ENCODE measurements at places on chromosomes 3 and 15.

- DNase-seq: no peak
These were observed 87.1 kb downstream of the WNT7A start for GRCh38 chr3:13792512-13793371.

- DNase-seq: no peak
These were observed 22.9 kb downstream of the SMAD6 start for GRCh38 chr15:66724732-66725463.

DNA sequence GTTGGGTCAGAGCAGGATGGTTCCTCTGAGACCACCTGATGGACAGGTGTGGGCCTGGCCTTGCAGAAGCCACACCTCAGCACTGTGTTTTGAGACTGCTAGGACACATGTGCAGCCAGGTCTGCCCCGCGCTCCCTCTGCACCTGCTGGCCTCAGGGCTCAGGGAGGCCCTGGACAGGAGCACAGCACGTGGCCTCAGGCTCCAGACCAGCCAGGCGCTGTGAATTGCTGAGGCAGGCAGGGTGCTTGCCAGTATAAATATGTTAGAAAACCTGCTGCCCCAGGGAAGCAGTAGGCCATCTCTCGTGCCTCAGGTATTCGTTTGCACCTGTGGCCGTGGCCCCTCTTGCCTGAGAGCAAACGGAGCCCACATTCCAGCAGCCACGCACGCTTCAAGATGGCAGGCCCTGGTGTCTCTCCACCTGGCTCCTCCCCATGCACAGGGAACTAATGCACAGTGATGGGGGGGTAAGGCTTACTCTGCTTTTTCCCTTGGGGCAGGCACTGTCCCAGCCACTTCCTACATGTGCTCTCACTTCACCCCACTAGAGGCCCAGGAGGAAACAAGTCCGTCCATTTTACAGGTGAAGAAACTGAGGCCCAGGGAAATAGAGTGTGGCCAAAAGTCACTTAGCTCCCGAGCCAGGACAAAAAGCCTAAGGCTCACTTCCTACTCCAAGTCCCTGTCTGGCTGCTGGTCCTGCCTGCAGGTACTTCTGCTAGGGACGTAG lies 20.4 kb downstream of the SEC61A1 start:
- no peak for DNase-seq

- no peak for DNase-seq
These were observed 1.4 kb downstream of the GPR149 start for GRCh38 chr3:154428286-154429206.

DNA sequence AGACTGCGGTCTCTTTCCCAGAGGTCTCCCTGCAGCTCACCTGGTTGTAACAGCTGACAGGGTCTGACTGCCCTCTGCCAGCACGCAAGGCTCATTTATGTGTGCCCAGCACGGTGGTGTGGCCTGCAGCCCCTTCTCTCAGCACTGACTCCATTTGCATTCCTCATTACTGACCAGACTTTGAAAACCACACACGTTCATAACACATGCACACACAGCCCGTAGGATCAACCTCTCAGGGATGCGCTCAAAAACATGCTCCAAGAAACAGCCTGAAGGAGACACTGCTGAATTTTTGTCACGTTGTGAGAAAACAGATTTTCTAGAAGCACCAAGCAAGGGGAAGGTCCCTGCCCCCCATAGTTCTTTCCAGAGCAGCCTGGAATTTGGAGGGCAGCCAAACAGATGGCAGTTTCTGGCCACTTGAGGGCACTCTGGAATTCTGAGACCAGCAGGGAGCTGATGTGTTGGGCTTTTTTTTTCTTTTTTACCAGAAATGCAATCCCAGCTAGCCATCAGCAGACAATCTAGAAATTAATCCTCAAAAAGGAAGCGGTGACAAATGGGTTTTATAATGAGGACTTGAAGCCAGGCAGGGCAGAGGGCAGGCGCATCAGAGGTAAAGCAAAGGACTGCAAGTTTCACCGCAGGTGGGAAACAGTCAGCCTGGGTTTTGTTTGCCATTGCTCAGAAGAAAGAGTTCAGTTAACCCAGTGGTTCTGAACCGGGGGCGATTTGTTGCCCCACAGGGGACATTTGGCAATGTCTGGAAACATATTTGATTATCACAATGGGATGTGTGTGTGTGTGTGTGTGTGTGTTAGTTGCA lies 170.5 kb upstream of the PROK2 start:
- peak; percentile 75 for DNase-seq

DNA sequence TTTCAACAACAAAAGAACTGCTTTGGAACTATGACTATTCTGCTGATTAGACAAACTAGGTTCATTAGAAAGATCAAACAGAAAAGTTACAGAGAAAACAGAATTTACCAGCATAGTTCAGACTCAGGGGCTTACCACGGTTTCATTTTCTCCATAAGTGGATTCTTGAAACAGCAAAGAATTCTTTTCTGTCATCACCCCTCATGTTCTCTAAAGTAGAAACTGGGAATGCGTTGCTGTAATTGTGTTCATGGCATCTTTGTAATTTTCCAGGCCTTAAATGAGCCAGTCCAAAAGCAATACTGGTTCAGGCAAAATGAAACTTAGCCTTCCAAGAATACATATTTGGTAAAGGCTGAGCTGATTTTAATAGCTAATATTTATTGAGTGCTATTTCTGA lies 287.8 kb downstream of the CHL1 start:
- DNase-seq: no peak

GRCh38 chr3:160331127-160331937 lies 67.7 kb downstream of the IFT80 start:
- no peak for DNase-seq

DNA sequence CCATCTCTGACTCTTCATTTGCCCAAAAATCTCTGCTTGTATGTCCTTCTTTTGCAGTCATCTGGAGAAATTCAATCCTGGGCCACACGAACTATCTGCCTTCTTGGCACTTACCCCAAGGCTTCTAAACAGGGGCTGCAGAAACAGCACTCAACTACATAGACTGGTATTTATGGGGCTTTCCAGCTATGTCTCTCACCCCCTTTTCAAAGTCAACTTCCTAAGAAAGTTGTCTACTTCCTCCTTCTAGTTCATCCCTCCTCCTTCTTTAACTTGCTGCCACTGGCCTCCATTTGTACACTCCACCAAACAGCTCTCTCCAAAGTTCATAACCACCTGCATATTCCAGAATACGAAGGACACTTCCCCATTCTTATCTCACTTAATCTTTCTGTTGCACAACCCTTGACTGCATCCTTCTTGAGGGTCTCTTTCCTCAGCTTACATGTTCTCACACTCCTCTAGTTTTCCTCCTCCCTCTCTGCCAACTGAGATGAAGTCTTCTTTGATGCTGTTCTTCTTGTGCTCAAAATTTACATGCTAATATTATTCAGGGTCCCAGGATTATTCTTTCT lies 55.2 kb downstream of the PLD1 start:
- no peak for DNase-seq

- DNase-seq: no peak
These were observed 67.4 kb downstream of the IMPG2 start for GRCh38 chr3:101252945-101253344.

DNA sequence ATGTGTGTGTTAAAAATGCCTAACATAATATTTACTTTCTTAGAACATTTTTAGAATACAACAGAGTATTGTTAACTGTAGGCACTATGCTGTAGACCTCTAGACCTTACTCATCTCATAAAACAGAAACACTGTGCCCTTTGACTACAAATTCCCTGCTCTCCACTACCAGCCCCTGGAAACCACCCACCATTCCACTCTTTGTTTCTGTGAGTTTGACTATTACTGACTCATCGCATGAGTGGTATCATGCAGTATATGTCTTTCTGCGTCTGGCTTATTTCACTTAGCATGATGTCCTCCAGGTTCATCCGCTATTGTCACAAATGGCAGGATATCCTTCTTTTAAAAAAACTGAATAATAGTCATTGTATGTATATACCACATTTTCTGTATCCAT lies 216.7 kb upstream of the CFAP20DC start:
- DNase-seq: no peak

DNA sequence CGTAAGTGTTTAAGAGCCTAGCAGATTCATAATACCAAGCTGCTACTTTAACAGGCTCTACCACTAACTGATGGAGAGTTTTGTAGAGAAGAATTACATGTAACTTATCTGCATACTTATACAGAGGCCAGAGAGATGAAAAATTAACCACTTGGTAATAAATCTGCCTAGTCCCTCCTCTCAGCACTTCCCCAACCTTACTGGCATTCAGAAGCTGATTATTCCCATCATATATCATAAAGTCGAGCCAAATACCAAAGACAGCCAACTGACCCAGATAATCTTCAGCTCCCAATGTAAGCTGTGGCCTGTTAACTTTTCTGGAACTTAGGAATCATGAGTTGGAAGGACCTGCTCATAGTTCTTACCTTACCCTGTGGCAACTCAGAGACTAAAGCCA lies 25.5 kb upstream of the CSPG5 start:
- DNase-seq: no peak

- DNase-seq: no peak
These were observed 107.1 kb downstream of the TMCO5A start for GRCh38 chr15:38041576-38041975.

DNA sequence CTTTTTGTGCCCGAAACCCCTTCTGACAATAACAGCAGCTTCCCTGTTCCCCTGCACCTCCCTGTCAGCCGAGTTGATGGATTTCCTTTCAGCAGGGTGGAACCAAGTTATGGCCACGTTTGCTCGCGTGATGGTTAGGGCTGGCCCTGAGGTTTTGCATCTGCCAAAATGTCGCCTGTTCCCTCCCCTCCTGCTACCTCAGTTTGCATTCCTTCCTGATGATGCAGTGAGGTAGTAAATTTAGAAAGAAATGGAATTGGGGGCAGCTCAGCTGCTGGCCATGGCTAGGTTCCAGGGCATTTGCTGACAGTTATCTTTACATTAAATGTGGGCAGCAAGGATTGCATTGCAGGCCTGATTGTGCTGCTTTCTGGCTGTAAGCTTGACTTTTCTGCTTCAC lies 13.2 kb downstream of the LIMD1 start:
- no peak for DNase-seq

DNA sequence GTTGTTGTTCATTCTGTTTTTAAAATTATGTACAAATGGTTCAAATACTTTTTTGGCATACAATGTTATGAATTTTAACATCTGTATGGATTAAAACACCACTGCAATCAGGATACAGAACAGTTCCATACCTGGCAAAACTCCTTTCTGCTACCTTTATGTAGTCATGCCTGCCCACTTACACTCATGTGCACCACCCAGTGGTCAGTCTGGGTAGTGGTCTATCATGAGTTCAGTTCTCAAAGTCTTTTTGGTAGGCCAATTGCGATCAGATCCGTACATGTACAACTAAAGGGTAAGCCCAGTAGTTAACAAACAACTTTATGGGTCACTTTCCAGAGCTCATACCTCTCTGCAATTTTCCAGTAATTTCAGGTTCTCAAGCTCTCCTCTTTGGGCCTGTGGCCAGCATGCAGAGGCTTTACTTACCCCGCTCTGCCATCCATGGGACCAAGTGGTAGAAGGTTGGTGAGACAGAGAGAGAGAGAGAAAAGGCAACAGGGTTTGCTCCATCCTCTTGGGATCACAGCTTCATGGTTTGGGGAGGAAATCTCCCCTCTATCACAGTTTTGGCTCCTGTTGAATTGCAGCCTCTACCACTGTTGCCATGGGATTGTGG lies 63.9 kb upstream of the FAM98B start:
- DNase-seq: peak; percentile 74

- no peak for DNase-seq
These were observed 31.1 kb downstream of the CYP19A1 start for GRCh38 chr15:51307325-51307724.

GRCh38 chr15:60757831-60758570 lies 279.1 kb upstream of the ICE2 start:
- DNase-seq: no peak

DNA sequence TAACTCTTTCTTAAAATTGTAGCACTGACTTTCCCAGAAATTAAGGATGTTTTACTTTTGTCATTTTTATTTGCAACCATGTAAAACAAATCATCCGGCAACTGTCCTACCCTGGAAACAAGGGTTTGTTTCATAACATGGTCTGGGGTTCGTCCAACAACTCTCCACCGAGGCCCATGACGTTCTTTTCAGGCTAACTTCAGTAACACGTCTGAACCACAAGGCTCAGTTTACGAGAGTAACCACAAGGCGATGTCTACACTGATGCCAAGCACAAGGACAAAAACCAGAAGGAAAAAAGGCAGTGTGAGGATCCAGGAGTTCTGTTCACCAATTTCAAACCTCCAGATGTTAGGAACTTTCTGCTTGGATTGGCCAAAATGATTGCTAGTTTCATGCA lies 546.1 kb downstream of the NTRK3 start:
- no peak for DNase-seq

DNA sequence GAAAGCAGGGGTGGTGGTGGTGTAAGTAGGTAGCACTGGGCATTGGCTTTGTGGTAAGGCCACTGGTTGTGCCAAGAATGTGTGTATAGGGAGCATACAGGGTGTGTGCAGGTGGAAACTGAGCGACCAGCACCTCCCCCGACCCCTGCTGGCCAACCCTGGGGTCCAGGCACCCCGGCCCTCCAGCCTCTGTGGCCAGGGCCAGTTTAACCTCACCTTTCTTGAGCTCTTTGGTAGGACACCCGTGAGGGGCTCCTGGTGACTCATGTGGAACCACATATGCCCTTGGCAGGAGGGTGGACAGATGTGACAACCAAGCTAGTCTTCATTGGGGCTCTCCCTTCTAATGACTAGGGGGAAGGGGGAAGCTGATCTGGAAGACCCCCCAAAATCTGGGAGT lies 19.5 kb downstream of the SHF start:
- DNase-seq: no peak

DNA sequence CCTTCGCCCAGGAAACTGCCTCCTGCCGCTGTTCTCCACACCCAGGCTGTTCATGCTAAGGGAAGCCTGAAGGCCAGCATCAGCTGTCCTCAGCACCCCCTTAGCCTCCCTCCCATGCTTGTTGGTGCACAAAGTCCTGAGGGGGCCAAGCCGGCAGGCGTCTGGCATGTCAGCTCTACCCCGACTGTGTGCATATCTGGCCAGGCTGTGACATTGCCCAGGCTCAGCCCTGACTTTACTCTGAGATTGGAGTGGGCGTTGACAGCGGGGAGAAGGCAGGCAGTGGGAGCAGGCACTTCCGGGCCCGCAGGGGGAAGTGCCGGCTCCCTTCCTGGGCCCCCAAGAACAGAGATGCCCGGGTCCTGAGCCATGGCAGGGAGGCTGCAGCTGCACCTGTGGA lies 492.2 kb downstream of the AGBL1 start:
- no peak for DNase-seq

- DNase-seq: peak; percentile 70
These were observed 34.5 kb downstream of the RASGRP1 start for GRCh38 chr15:38530113-38530512.

GRCh38 chr3:15094187-15094875 lies 4.6 kb downstream of the RBSN start:
- no peak for DNase-seq

DNA sequence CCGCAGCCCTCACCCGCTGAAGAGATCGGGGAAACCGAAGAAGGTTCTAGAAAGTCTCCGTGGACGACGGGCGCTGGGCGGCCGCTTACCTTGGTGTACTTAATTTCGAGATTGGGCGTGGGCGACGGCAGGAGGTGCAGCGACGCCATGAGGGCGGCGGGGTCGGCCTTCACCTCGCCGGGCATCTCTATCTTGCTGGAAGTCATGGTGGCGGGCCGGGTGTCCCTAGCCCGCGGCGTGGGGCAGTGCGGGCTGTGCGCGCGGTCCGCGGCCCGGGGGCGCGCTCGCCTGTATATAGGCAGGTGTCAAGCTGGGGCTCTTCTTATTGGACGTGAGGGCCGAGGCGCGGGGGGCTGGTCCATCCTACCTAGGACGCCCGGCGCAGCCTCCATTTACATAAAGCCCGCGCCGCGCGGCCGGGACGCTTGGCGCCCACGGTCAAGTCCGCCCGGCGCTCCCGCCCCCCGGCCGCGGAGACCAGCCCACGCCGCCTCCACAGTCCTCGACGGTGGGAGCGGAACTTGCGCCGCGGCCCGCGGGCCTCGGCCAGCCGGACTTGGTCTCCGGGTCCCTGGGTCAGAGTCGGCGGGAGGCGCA lies at the start of gene ALDH1A2:
Gene ALDH1A2, minus strand, starts transcription at position 267 of the 597 bp plus-strand sequence. Its CDS starts 61 bp downstream, at position 206.
- DNase-seq: peak; percentile 18
